Upper lobe of left lung (tissue), 6 donors: ENCODE measurements at places on chromosomes 2 and 18.

GRCh38 chr2:212156088-212156487 is 382.5 kb downstream of the ERBB4 start:
- no peak for DNase-seq

DNA sequence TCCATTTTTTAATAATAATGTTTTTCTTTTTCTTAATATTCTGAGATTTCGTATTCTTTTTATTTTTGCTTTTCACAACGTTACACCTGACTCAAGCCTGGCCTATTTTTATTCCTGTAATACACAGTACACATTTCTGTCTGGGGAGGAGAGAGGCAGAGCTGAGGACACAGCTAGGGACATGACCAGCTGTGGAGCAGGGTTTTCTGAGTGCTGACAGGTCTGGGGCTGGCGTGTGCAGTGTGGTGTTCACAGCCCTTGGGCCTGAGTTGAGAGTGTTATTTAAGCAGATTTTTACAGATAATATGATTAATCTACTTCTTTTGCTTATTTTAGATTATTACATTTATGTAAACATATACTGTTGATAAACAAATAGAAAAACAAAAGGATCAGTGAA is 55.9 kb downstream of the ZAP70 start:
- no peak for DNase-seq

DNA sequence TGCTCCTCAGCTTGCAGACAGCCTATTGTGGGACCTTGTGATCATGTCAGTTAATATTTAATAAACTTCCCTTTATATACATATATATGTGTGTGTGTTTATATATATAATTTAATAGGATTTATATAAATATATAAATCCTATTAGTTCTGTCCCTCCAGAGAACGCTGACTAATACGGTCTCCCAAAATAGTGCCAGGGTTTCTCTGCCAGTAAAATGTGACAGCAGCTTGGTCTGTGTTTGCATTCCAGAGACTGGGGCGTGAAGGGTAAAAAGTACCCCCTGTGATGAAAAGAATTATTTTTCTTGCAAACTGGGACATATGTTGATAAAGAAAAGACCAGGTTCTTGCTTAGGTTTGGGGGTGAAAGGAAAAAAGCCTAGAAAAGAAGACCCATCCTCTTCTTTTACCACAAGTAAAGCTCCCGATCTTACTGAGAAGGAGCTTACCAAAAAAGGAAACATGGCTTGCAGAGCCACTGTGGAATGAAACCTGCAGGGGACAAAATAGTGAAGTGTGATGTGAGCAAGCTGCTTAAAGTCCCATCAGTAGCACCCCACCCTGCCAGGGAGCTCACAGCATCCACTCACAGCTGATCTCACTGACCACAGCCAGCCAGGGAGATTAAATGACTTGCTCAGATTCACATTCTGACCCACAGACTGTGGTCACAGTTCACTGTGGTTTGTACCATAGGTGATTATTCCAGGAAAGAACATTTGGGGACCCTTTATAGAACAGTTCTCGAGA is 110.9 kb upstream of the RMP24 start:
- DNase-seq = no peak

DNA sequence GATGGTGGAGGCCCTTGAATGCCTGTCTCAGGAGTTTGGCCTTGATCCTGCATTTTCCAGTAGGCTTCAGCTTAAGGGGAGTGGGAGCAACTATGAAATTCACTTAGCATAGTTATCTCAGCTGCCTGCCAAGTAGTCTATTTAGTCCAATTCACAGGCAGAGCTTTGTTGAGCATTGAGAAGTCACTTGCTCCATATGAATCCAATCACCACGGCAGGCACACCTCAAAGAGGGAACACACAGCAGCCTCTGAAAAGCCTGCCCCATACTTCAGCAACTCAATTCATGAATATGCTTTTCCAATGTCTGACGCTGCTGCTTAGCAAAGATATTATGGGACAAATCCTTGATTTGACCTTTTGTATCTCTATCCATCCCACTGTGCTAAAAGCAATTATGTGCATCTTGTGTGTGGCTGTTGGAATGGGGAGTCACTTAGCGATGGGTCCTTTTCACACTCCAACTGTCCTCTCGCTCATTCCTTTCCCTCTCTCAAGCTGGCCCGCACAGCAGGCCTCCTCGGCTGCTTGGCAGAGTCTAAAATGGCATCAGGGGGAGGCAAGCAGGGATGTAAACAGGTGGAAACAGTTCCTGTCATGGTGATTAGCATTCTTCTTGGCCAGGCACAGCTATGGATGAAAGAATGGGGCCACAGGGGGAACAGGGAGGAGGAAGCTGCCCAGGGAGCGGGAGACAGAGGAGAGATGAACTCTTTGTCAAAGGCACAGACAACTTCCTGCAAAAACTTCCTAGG is 56.0 kb upstream of the LRPPRC start:
- DNase-seq = no peak

- no peak for DNase-seq
These were observed 203.1 kb downstream of the RAB3GAP1 start for GRCh38 chr2:135255208-135255607.

DNA sequence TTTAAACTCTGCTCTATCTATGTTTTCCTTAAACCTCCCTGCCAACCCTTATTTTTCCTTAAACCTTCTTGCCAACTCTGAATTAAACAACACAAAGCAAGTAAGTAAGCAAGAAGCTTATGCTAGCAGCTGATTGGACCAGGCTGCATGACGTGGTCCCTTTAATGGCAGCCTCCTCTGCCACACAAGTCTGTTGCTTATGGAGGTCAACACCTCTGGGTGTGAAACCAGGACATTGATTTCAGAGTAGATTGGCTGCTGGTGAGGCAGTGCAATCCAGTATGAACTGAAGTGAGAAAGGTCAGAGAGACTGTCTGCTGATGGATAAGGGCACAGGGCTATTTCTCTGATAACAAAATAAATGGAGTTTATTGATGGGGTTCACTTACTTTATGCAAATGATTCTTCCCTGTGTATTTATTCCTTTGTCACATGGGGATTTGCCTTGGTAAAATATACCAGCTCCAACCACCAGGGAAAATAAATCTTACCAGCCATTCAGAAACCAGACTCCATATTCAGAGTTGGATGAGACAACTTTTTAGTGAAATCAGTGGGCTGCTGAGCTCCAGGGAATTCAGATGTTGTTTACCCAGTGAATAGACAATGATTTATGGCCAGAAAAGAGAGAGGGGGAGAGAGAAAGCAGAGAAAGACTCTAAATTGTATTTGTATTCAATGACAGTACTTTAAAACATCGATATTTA is 112.2 kb upstream of the NCKAP5 start:
- DNase-seq = no peak

DNA sequence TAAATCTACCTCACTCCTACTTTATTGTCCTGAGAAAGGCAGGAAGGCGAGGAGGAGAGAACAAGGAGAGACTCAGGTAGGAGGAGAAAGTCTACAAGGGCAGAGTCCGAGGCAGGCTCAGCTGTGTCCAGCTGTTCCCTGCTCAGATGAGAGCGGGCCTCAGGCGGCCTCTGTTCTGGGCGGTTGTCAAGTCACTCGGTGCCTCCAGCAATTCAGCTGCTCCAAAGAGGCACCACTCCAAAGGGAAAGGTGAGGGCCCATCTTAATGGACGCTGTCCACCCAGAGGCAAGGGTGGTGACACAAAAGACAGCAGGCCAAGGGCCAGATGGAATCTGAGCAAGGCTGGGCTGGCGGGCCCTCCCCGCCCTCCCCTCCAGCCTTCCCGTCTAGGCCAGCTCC is 101.4 kb upstream of the EPAS1 start:
- peak; percentile 58 for DNase-seq

- peak; percentile 24 for DNase-seq
These were observed 30.5 kb downstream of the LTBP1 start for GRCh38 chr2:32977228-32977758.

GRCh38 chr2:214575030-214575429 is 164.2 kb downstream of the VWC2L start:
- no peak for DNase-seq

DNA sequence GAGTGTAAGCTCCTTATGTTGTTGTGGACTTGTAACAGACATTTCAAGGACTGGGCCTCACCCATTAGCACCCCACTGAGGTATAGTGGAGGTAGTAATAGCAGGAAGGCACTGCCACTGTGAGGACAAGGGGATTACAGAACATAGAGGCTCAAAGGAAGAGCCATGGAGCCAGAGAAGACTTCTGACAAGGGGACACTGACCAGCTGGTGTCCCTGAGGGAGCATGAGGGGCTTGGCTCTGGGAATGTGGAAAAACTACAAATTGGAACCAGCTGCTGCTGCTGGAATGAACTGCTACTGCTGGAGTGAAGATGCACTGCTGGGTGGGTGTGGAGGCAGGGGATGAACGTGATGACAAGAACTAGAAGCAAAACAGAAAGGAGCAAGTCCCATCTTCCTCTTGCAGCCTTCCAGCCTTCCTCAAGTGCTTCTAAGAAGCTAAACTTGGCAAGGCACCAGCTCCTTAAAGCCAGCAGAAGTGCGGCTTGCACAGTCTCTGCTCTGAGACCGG is 167.3 kb upstream of the NOSTRIN start:
- peak; percentile 66 for DNase-seq

GRCh38 chr2:143936848-143937722 is 582.8 kb downstream of the ZEB2 start:
- DNase-seq = peak; percentile 89

DNA sequence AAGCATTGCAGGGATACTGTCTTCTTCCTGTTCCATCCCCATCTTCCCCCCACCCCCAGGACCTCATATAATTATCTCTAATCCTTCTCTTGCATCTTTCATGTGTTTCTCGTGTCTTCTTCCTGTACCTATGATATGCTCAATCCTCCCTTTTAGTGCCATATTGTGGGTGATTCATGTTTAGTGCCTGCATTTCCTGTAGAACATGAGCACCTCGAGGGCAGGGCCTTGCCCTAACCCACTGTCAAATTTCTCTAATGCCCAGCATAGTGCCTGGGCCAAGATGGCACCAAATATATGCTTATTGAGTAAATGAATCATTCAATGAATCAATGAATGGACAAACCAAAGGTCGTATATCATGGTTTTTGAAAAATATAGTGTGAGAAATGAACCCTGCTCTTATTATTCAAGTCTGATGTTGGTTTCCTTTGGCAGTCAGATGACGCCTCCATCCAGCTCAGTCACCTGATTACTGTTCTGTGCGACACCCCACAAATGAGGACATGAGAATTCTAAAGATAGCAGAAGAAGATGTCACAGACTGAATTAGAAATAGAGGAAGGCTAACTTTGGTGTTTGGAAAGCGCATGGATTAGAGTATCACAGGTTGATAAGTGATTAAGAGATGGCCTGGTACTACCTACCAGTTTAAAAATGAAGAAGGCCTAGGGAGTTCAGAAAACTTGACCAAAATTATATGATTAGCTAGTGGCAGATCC is 278.4 kb downstream of the PRKCE start:
- no peak for DNase-seq

DNA sequence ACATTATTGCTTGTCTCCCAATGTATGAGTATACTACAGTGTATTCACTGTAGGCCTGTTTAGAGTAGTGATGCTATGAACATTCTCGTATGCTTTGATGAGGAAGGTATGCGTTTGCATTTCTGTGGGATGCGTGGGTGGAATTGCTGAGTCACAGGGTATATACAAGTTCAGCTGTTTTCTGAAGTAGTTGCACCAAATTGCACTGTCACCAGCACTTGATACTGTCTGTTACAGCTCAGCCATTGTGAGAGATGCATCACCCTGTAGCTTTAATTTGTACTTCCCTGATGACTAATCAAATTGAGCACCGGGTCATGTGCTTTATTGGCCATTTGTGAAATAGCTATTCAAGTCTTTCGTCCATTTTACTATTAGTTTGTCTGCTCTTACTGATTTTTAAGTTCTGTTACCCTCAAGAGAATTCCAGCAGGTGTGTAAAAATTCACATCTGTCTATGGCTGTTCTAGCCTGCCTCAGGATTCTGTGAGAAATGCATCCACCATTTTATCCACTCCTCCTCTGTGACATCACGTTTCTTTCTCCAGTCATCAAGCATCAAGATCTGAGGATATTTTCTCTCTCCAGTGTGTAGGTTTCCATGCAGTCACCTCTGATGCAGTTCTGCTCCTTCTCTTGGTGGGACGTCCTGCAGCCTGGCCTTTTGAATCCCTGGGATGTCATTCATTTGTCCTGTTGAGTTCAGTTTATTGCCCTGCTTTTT is 72.5 kb downstream of the DGKD start:
- no peak for DNase-seq

- no peak for DNase-seq
These were observed 651.9 kb upstream of the HS6ST1 start for GRCh38 chr2:128970332-128971116.

- no peak for DNase-seq
These were observed 139.9 kb downstream of the MYT1L start for GRCh38 chr2:2191110-2191707.

DNA sequence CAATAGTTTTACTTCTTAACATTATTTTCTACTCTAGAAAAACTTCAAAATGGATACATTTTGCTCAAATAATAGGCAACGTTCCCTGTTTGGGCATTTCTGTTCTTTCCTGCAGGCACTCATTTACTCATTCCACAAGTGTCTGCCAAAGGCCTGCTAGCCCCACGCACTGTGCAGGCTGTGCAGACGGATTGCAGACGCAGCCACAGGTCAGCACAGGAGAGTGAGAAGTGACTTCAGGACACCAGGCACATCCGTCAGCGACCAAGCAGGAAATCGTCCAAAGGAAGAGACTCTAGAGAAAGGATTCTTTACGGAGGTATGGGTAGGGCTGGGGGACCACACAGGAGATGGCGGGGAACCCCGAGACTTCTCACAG is 103.0 kb upstream of the AGAP1 start:
- DNase-seq = no peak

DNA sequence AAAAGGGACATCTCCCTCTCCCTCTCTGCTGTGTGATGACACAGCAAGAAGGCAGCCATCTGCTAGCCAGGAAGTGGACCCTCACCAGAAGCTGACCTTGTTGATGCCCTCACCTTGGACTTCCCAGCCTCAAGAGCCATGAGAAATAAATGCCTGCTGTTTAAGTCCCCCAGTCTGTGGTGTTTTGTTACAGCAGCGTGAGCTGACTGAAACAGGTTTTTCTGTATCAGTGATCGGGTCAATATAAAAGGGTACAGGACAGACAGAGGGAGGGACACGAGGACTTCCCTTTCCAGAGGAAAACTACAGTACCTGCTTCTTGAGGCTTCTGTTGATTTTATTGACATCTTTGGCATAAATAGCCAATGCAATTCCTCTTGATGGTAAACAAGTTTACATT is 510.3 kb upstream of the CHAC2 start:
- DNase-seq = no peak

DNA sequence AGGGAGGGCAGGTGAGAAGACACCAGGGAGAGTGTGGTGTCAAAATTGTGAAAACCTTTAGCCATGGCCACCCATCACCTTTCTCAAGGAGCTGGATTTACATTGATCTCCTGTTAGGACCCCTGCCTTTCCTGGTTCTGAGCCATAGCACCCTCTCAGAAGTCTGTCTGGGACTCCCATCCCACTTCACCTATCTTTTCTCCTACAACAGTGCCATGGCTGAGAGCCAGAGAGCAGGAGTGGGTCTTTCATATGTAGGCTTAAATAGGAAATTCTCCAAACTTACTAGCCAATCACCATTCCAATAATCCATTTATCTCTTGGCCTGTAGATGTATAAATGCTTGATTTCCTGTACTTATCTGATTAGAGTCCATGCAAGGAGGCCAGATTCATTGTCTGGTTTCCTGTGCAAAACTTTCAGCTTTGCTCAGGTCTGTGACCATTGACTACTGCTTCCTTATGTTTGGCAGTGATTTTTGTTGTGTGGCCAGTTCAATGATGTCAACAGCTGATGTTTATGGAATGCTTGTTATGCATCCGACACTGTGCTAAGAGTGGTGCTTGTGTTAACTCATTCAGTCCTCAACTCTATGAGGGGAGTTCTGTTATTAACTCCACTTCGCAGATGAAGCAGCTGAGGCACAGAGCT is 57.6 kb upstream of the IGFBP5 start:
- DNase-seq = no peak

- DNase-seq = peak; percentile 92
These were observed 784 bp downstream of the ROCK1 start for GRCh38 chr18:21110713-21111345.
